ENCODE measurements at places on chromosomes 3 and 15. TPM values are rescaled to one million over a fixed set of nuclear protein-coding genes. Genes with fewer than 3 reads are reported as not detected.

DNA sequence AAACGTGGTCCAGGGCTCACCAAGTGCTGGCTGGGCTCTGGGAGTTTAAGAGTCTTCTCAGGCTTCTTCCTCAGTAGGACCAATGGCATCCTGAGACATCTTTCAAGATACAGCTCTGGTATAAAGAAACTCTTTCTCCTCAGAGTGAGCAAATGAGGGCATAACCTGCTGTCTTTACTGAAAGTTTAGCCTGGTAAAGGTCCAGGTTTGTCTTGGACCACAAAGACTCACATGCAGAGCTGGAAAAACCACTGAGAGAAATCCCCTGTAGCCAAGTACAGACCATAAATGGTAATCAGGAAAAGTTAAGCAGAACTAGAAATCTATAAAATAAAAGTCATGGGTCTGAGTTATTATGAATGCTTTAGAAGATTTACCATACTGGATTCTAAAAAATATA is 23.1 kb downstream of the CD47 start:
- no peak for DNase-seq

GRCh38 chr3:52468336-52468735 is 12.9 kb downstream of the NISCH start:
- no peak for DNase-seq

DNA sequence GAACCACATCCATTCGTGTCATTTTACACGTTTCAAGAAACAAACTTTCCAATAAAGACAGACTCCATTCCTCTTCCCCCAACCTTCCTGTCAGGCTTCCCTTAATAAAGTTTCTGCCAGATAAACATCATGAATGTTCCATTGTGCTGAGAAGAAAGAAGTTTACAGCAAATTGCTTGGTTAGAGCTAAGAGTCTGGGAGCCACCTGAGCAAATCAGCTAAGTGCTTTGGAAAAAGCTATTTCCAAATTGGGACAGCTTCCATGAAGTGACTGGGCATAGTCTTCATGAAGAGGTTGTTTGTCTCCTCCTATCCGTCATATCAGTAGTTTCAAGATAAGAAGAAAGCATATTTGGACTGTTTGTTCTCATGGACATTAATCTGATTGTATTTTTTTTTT is 77.0 kb downstream of the MAGI1 start:
- no peak for DNase-seq

DNA sequence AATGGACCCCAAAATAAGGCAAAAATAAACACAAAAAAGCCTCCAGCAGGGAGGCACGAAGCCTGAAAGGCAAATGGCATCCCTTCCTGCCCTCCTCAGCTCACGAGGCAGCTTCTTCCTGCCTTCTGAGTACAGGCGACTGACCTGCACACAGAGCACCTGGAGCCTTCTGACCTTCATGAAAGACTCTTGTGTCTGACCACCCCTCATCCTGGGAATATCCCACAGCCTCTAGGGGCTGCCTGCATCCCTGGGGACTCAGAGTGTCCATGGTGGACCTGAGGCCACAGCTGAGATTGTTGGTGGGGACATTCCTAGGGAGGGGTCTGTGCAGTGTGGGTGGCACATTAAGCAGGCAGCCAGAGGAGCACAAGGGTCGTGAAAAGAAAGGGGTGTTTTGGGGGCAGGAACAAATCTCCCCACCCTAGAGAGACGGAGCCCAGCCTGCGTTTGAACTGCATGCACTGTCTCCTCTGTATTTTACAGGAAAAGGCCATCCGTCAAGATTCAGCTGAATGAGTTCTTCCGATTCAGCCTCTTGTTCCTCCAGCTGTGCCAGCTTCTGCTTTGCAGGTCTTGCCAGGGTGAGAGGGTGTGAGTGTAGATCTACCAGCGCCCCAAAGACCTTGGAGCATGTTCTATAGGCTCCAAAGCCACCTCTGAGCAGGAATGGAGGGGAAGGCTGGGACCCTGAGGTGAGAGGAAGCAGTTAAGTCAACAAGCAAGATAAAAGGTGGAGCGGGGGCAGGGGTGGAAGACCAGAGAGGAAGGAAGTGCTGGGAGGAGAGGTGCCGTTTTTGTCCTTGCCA is 80.4 kb upstream of the MEF2A start:
- no peak for DNase-seq

KLHL40 gene
- not detected for total RNA-seq

Data from hepatocyte (in vitro differentiated cells).